Hepatic stellate cell (primary cell): ENCODE measurements at places on chromosomes 12 and 14.
A peak's percentile ranks its signal among the peaks of the same experiment; 100 is the strongest.

- DNase-seq = peak; percentile 3
These were observed 220.1 kb downstream of the SOX5 start for GRCh38 chr12:23729359-23729758.

- DNase-seq = no peak
These were observed 2.9 kb upstream of the AQP6 start for GRCh38 chr12:49969651-49970429.

- no peak for DNase-seq
These were observed 100.9 kb downstream of the NCOR2 start for GRCh38 chr12:124466216-124467128.

- DNase-seq = peak; percentile 42
These were observed 28.2 kb downstream of the WBP11 start for GRCh38 chr12:14774906-14775635.

DNA sequence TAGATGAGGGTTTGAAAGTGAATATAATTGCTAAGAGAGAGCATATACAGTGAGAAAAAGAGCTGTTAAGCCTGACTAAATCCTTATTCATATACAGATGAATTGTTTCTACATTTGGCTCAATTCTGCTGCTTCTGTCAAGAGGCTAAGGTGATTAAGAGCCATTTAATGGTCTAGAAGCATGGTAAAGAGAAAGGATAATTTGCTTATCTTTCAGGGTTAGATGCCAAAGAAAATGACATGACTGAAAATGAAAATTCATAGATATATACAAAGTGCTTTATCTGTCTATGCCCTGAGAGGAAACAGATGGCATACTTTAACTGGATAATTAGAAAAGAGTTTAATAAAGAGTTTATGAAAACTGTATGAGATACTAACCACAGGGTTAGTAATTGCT lies 834.9 kb downstream of the SLC6A15 start:
- no peak for DNase-seq

- no peak for DNase-seq
These were observed 100.5 kb downstream of the PPM1H start for GRCh38 chr12:62834406-62834805.
